Liver (tissue), 10 donors: ENCODE measurements at places on chromosomes 16 and 17. TPM values are rescaled to one million over a fixed set of nuclear protein-coding genes. Genes with fewer than 3 reads are reported as not detected.

KRT17 gene
- 0.15 TPM for polyA plus RNA-seq

DNA sequence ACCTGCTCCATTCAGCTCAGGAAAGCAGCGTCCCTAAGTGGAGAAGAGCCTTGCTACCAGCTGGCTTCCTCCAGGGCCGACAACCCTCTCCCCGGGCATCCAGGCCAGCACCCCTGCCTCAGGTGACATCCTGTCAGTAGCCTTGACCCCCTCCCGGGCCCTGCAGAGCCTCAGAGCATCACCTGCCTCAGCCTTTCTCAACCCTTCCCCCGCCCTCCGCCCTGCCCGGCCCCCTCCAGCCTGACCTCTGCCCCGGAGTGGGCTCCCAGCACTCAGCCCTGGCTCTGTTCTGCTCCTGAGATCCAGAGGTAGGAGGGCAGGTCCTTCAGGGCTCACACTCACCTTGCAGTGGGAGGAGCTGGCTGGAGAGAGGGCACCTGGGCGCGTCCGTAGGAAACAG is 73.8 kb upstream of the METRNL start:
- H3K4me1 ChIP-seq = no peaks in the 10 kb centered on the region
- H3K4me3 ChIP-seq = no peak overlapping the region
- H3K27me3 ChIP-seq = no peaks in the 10 kb centered on the region
- H3K27ac ChIP-seq = no peak overlapping the region
- H3K36me3 ChIP-seq = peaks cover 3% of the 10 kb centered on the region

DNA sequence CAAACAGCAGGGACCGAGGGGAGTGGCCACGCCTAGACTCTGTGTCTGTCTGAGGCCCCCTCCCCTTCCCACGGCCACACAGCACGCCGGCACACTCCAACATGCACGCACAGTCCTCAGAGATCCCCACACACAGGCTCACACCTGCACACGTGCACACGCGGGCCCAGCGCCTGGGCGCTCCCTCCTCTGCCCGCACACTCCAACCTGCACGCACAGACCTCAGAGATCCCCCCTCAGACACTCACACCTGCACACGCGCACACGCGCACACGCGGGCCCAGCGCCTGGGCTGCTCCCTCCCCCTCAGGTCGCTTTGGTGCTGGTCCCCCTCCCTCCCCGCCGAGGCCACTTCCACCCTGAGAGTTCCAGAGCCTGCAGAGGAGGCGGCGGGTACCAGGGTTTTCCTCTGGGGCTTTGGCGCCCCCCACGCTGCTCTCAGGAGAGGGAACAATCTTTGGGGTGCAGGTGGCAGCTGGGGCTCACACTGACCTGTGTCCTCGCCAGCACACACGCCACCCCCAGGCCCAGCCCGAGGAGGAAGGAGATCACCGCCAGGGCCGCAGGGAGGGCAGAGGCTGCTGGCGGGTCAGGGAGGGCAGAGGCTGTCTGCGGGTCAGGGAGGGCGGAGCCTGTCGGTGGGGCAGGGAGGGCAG is 1.6 kb downstream of the CD7 start:
- H3K4me1 ChIP-seq = peaks cover 4% of the 10 kb centered on the region
- no peak overlapping the region for H3K4me3 ChIP-seq
- no peaks in the 10 kb centered on the region for H3K36me3 ChIP-seq

- no peaks in the 10 kb centered on the region for H3K27me3 ChIP-seq
- DNase-seq = no peak
- H3K4me3 ChIP-seq = no peak overlapping the region
- no peaks in the 10 kb centered on the region for H3K36me3 ChIP-seq
Measured at GRCh38 chr17:82548681-82549303, 29.3 kb downstream of the FOXK2 start.

MYBBP1A gene
- polyA plus RNA-seq = 19.6 TPM

KATNB1 gene
- polyA plus RNA-seq = 7.4 TPM

DNA sequence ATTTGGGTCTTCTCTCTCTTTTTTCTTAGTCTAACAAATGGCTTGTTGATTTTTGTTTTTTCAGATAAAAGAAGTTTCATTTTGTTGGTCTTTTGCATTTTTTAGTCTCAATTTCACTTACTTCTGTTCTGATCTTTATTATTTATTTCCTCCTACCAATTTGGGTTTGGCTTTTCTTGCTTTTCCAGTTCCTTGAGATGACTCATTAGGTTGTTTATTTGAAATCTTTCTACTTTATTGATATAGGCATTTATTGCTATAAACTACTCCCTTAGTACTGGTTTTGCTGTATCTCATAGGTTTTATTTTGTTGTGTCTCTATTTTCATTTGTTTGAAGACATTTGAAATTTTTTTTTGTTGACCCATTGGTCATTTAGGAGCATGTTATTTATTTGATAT is 152.2 kb upstream of the MPHOSPH6 start:
- H3K4me3 ChIP-seq = no peak overlapping the region
- no peak overlapping the region for H3K27ac ChIP-seq
- no peak for DNase-seq
- no peaks in the 10 kb centered on the region for H3K36me3 ChIP-seq

DNA sequence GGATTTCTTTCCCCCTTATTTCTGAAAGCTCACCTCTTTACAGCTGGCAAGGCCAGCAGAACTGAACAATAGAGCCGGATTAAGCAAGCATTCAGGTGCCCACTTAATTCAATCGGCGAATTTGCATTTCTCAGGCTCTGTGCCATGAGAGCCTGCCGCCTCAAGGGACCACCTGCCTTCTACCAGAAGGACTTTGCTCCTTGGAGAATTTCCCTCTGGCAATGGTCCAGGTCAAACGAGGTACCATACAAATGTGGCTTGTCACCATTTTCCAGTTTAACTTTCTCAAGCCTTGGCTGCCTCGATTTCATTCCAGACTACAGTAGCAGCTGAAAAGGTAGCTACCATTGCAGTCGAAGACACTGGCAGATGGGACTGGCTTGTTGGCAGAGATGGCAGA is 534.0 kb downstream of the MAF start:
- no peak overlapping the region for H3K4me3 ChIP-seq
- no peak for DNase-seq
- H3K36me3 ChIP-seq = no peaks in the 10 kb centered on the region
- no peaks in the 10 kb centered on the region for H3K27me3 ChIP-seq
- no peaks in the 10 kb centered on the region for H3K4me1 ChIP-seq

IRX5 gene
- polyA plus RNA-seq = not detected

WSCD1 gene
- 0.10 TPM for polyA plus RNA-seq

PARN gene
- polyA plus RNA-seq = 10.0 TPM

DNA sequence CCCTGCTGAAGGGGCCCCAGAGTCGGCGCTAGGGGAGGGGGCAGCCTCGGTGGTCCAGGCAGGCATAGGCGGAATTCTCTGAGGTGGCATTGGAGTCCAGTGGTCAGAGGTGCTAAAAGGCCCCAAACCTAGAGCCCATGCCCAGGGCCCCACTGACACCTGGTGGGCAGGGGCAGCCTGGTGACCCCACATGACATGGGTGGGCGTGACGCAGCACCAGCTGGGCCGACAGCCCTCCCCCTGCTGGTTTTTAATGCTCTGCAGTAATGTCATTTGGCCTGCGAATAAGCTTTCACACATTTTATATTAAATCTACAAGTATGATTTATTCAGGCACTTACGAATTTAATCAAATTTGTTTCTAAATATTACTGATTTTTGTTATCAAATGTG is 2.1 kb upstream of the RNPS1 start:
- H3K4me1 ChIP-seq = peaks cover 24% of the 10 kb centered on the region
- no peaks in the 10 kb centered on the region for H3K27me3 ChIP-seq

- H3K4me1 ChIP-seq = peaks cover 3% of the 10 kb centered on the region
- H3K4me3 ChIP-seq = no peak overlapping the region
- DNase-seq = no peak
- no peaks in the 10 kb centered on the region for H3K27me3 ChIP-seq
Measured at GRCh38 chr16:53429221-53429943, 4.9 kb upstream of the RBL2 start.

DNA sequence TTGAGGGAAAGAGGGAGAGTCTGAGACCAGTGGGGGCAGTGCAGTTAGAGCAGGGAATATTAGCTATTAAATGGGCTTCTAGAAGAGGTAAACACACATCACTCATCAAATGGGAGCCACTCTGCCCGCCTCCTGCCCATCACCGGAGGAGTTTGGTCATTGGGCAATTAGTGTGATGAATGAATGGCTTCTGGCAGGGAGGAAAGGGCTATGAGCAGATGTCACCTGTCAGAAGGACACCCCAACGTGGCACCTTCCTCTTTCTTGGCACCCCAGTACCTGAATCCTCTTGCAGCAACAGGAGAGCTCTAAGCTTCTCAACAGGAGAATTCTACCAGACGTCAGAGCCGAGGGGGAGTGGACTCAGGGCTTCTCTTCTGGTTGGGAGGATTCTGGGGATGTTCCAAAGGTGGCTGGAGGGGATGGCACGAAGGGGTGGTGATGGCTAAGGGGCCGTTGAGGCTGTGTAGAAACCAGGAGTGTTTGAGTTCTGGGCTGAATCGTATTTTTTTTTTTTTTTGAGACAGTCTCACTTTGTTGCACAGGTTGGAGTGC is 11.0 kb downstream of the C1QTNF1 start:
- no peaks in the 10 kb centered on the region for H3K36me3 ChIP-seq
- no peaks in the 10 kb centered on the region for H3K27me3 ChIP-seq
- no peak overlapping the region for H3K4me3 ChIP-seq
- no peak for DNase-seq
- no peaks in the 10 kb centered on the region for H3K4me1 ChIP-seq

EVI2B gene
- 5.8 TPM for polyA plus RNA-seq

DNA sequence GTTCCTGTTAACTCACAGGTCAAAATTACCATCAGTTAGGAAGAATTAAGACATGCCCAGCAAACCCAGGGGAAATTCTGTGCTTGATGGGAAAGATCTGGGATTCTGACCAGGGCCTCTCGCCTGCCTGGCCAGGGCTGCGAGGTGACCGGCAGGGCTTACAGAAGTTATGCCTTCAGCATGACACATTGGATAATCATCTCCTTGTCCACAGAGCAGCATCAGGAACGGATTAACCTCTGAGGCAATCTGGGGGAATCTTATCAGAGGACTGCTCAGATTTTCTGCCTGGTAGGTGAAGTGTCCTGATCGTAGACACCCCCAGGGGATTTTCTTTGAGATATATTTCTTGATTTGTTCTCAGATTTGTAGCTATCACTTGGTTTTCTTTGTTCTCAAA is 172.5 kb downstream of the HS3ST3A1 start:
- no peak for DNase-seq
- no peak overlapping the region for H3K27ac ChIP-seq
- H3K27me3 ChIP-seq = no peaks in the 10 kb centered on the region
- no peaks in the 10 kb centered on the region for H3K4me1 ChIP-seq

DNA sequence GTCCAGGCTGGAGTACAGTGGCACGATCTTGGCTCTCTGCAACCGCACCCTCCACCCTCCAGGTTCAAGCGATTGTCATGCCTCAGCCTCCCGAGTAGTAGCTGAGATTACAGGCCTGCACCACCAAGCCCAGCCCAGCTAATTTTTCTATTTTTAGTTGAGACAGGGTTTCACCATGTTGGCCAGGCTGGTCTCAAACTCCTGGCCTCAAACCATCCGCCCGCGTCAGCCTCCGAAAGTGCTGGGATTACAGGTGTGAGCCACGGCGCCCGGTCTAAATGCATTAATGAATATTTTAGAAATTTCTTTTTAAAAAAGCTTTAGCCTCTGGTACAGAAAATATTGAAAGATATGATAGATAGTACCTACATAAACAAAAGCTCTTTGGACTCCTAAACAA is 95.0 kb downstream of the DNAH9 start:
- H3K27ac ChIP-seq = no peak overlapping the region
- no peaks in the 10 kb centered on the region for H3K36me3 ChIP-seq
- H3K27me3 ChIP-seq = peaks cover 1% of the 10 kb centered on the region
- no peaks in the 10 kb centered on the region for H3K4me1 ChIP-seq
- H3K4me3 ChIP-seq = no peak overlapping the region

OTOA gene
- 0.10 TPM for polyA plus RNA-seq

- no peaks in the 10 kb centered on the region for H3K4me1 ChIP-seq
- no peak overlapping the region for H3K4me3 ChIP-seq
- H3K27ac ChIP-seq = no peak overlapping the region
- H3K36me3 ChIP-seq = no peaks in the 10 kb centered on the region
Measured at GRCh38 chr17:74584292-74585060, 7.6 kb downstream of the CD300LD start.

DNA sequence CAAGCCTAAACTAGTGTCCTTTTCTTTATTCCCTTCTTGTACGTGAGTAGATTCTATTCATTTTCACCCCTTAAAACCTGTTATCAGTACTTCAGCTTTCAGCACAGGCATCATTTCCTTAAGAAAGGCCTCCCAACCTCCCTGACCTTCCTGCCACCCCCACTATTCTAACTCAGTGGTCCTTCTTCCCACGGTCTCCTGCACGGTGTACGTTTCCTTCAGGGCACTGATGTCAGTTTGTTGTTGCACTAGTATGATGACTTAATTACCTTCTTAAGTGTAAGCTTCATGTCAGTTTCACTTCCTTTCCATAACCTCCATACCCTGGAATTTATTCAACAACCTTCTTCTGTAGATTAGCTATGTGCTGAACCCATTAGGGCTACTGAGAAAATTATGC is 484.2 kb downstream of the HS3ST4 start:
- H3K27ac ChIP-seq = no peak overlapping the region
- H3K4me1 ChIP-seq = no peaks in the 10 kb centered on the region
- H3K27me3 ChIP-seq = no peaks in the 10 kb centered on the region
- H3K36me3 ChIP-seq = no peaks in the 10 kb centered on the region

DNA sequence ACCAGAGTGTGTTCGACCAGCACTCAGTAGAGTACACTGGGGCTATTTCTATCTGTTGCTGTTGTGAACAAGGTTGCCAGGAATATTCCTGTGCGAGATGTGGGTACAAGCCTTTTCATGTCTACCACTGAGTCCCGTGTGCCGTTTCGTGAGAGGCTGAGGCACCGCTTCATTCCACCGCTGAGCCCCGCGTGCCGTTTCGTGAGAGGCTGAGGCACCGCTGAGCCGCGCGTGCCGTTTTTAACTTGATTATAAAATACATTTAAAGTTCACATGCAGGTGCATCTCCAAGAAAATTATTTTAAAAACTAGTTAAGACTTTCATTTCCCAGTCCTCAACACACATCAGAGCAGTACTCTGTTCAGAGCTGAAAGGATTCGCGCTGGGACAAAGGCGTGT is 78.7 kb upstream of the ZNF750 start:
- no peak overlapping the region for H3K4me3 ChIP-seq
- H3K36me3 ChIP-seq = peaks cover 6% of the 10 kb centered on the region
- DNase-seq = no peak
- H3K4me1 ChIP-seq = no peaks in the 10 kb centered on the region
- no peaks in the 10 kb centered on the region for H3K27me3 ChIP-seq

GRCh38 chr17:80868022-80868609 is 123.5 kb upstream of the CHMP6 start:
- no peaks in the 10 kb centered on the region for H3K36me3 ChIP-seq
- no peak for DNase-seq
- peaks cover 5% of the 10 kb centered on the region for H3K4me1 ChIP-seq
- no peak overlapping the region for H3K4me3 ChIP-seq
- no peak overlapping the region for H3K27ac ChIP-seq

DNA sequence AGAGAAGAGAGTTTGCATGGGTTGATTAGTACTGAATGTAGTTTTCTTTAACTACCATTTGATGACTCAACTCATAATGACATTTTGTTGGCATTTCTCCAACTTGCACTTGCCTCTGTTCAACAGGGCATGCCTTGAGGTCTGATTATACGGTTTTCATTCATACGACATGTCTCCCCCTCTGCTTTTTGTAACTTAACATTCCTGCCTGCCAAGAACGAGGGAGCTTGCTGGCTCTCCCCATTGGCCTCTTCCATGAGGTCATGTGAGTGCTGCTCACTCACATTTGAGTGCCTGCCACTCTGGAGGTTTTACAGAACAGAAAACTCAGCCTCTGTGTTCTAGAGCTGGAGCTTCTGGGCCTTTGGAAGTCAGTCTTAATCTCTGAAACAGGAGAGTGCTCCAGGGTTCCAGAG is 19.7 kb downstream of the MAP2K6 start:
- DNase-seq = no peak
- no peaks in the 10 kb centered on the region for H3K36me3 ChIP-seq
- no peaks in the 10 kb centered on the region for H3K27me3 ChIP-seq
- no peak overlapping the region for H3K4me3 ChIP-seq
- H3K27ac ChIP-seq = no peak overlapping the region
- no peaks in the 10 kb centered on the region for H3K4me1 ChIP-seq
